AG09309 (cell line): ENCODE measurements at places on chromosomes 5 and 9.

DNA sequence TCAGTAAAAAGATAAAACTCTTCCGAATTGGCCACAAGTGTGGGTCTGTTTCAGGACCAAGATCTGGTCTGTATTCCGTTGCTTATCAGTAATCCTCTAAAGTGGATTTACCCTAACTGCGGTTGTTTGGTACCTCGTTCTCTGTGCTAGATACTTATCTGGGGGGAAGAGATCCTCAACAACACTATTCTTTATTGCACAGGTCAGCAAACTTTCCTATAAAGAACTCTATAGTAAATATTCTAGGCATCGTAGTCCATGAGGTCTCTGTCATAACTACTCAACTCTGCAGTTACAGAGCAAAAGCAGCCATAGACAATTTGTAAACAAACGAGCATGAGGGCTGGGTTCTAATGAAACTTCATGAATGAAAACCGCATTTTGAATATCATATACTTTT, 335.8 kb upstream of the KIF2A start:
- no peak for DNase-seq

DNA sequence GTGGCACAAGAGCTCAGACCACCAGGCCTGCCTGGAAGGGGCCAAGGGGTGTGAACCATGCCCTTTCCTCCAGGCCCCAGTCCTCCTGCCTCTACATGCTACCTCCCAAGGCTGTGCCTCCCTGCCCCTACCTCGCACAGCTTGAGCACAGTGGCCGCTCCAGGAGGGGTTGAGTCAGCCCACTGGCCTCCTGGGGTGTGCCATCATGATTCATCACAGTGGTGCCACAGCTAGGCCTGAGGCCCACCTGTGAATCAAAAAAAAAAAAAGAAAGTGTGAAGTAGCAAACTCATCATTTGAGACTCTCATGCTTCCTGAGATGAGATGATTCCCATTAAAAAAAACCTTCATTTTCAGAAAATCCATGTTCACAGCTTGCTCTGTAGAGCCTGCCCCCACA, 240.5 kb downstream of the HSPA4 start:
- no peak for DNase-seq

DNA sequence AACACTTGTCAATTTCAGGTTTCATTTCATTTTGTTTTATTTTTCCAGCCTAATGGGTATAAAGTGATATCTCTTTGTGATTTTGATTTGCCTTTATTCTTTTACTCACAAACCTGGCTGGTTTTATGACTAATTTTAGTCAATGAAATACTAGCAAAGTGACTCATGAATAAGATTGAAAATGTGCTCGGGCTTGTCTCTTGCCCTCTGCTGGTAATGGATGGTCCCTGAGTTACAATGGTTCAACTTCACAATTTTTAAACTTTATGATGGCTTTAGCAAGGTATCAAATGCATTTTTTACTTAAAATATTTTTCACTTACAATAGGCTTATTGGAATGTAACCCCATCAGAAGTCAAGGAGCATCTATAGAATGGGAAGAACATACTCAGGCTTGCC, 431.4 kb upstream of the CCNG1 start:
- no peak for DNase-seq

GRCh38 chr5:35046774-35047173, 975 bp downstream of the AGXT2 start:
- DNase-seq, result peak; percentile 94

DNA sequence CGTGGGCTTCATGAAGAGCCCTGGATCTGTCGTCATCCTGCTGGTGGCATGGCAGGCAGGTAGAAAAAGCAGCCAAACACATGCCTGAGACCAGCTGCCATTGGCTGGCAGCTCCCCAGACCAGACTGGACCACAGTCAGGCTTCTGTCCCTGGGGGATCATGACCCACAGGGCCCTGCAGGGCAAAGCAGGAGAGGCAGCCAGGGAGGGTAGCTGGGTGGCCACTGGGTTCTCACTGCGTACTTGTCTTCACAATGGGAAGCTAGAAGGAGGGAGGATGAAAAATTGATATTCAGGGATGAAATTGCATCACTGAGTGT, 67.8 kb upstream of the GARNL3 start:
- DNase-seq, result no peak

DNA sequence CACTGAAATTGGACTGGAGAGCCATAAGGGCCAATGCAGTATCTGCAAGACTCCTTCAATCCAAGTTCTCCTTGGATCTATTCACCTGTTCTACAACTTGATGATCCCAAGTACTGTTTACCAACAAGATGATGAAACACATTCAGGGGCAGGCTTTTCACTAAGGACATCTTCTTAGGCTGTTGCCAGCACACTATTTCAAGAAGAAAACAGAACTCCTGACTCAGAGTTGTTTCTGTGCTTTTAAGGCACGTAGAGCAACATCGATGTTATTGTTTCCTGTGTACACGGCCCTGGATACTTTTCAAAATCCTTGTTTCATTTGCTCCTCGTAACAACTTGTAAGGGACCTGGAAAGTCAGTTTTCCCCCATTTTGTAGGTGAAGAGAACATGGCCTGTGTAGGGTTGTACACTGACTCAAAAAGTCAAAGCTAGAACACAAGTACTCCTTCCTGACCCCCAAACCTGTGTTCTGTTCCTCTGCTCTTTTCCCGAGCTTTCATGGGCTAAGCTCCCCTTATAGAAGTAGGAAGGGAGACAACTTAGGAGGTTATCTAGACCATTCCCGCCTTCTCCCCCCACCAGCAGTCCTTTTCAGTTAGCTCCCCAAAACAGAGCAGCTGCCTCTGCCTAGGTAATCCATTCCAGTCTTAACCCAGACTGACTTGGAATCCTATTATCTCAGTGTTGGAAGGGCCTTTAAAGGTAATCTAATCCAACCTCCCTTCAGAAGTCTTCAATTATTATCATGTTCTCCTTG, 5.2 kb upstream of the MGAT1 start:
- no peak for DNase-seq

DNA sequence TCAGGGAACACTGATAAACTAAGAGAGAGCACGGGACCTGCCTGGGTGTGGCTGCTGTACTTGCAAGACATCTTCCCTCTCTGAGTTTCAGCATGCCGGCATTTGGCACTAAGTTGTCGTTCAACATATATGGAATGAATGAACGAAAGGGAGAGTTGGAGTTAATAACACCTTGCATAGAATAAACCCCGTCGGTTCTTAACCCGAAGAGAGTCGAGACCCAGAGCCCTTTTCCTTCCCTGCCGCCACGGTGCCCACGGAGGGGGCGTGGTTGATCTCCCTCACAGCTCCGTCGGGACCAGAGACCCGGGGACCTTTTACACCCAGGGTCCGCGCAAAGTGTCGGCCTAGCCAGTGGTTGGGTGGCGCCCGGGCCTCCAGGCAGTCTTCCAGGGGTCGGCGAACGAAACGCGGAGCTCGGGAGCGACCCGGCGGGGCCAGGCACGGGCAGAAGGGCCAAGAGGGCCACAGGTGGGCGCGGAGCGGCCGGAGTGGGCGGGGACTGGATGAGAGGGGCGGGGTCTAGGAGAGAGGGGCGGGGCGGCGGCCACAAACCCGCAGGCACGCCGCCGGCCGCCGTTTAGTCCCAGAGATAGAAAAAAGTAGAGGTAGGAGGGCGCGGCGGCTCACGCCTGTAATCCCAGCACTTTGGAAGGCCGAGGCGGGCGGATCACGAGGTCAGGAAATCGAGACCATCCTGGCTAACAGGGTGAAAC, 735 bp upstream of the RPL26L1 start:
- no peak for DNase-seq

DNA sequence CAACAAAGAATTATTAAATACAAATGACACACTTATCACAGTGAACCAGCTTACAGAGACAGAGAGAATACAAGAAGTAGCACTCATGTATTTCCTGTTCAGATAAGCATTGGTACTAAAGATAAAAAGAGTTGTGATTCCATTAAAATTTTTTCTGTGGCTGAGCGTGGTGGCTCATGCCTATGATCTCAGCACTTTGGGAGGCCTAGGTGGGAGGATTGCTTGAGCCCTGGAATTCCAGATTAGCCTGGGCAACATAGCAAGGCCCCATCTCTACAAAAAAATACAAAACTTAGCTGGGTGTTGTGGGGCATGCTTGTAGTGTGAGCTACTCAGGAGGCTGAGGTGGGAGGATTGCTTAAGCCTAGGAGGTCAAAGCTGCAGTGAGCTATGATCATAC, 32.9 kb downstream of the FCHO2 start:
- no peak for DNase-seq

GRCh38 chr9:89701221-89701798, 96.5 kb downstream of the GADD45G start:
- DNase-seq, result no peak

GRCh38 chr9:4298255-4299004, 1.4 kb downstream of the GLIS3 start:
- DNase-seq, result no peak

GRCh38 chr9:94699715-94700373, 26.7 kb upstream of the AOPEP start:
- no peak for DNase-seq

DNA sequence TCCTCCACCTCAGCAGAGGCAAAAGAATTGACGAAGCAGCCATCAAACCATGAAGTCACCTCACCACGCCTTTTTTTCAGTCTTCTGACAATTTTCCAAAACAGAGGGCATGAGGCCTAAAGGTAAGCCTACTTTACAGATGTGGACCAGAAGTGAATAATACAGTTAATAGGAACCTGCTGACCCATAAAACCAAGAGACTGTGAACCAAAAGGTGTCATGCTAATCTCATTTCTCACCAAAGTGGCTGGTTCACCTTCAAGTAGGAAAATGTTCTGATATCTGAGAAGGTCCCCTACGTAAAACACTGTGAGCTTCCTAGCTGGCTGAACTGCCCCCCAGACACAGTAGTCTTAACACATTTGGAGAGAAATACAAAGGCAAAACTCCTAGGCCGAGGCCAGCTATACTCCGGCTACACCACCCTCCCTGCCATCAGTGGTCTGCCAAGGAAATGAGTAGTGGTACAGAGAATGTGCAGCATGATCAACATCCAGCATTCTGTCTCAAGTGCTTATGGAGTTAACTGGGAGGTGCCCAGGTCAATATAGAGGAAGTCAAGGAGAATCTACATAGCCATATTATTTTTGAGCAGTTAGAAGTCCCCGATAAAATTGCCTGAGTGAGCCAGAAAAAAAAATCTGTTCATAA, 19.3 kb upstream of the F2RL2 start:
- no peak for DNase-seq
